ENCODE measurements at places on chromosomes 2 and 18.
A peak's percentile ranks its signal among the peaks of the same experiment; 100 is the strongest.

DNA sequence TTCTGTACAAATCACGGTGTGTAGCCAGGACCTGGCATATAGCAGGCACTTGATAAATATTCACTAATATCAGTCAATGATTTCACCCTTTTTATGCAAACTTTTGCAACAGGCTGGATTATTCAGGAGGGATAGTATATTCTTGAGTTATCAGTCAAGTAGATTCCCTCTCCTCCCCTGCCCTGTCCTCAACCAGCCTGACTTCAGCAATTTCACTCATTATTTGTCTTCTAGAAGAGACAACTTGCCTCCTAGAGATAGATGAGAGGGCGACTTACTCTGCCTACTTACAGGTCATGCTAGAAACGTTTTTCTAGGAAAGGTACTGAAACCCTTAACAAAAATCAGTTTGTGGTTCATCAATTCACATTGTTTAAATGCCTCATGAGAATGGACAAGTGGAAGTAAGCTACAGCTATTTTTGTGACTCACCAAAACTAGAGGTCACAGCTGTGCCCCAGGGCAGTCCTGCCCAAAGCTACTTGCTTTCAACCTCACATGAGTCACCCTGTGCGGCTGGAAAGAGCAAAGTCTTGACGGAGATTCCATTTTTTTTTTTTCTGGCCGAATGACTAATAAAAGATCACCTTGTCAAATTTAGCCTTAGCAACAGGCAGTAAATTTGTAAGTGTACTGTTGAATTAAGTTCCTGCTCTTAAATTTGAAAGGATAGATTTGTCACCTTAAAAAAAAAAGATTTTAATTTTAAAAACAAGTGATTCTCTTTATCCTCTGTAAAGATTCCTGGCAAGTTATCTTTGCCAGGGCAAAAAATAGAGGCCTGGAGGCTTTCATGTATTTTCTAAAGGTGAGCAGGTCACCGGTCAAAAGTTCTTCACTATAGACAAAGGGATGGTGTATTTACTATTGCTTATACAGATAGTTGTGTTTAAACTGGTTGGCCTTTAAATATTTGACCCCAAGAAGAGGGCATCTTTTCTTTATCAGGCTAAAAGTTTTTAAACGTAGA, 109.0 kb upstream of the SLC35G4 start:
- DNase-seq = no peak

DNA sequence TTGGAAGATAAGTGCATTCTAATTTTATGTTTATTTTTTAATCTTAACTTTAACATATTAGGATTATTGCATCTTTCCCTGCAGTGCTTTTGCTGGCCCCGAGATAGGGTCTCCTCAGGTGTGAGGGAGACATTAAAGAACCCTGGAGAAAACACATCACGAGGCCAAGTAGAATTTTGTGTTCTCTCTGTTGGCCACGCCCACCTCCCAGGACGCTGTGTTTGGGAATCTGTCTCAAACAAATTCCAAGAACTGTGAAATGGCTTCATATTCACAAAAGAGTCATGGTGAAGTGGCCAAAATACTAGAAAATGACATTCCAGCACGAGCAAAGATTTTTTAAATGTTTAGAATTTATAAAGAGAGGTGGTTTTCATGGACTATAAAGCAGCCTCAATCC, 27.3 kb downstream of the RNF144A start:
- DNase-seq = no peak

GRCh38 chr18:32717126-32717525, 55.7 kb downstream of the KLHL14 start:
- no peak for DNase-seq

DNA sequence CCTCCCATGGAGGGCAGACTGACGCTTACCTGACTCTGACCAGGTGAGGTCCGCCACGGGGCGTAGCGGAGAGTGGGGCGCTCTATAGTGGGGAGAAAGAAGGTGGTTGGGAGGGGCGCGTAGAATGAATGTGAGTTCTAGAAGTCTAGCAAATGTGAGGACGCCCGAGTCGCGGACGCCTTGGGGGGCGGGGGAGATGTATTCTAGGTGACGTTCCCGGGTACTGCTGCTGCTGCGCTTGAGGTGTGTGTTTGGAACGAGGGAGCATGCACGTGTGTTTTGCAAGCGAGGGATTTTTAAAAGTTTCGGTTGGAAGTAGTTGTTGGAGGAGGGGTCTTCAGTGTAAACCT, 758 bp downstream of the RIF1 start:
- DNase-seq = no peak

DNA sequence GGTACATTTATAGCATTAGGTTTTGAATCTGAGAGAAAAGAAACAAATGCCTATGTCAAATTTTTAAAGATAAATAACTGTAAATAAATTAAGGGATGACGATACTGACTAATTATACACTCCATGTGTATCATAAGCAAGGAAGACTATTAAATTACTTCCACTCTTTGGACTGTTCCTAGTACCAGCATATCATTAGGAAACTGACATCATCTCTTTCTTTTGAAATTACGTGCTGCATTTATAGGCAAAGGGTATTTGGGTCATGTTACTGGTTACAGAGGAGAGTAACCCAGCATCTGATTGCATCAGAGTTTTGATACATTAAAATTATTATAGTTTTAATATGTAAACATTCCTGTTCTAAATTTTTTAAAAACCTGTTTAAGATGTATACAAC, 309.7 kb downstream of the XIRP2 start:
- no peak for DNase-seq

GRCh38 chr2:132766573-132766972, 96.6 kb upstream of the LYPD1 start:
- DNase-seq = no peak

DNA sequence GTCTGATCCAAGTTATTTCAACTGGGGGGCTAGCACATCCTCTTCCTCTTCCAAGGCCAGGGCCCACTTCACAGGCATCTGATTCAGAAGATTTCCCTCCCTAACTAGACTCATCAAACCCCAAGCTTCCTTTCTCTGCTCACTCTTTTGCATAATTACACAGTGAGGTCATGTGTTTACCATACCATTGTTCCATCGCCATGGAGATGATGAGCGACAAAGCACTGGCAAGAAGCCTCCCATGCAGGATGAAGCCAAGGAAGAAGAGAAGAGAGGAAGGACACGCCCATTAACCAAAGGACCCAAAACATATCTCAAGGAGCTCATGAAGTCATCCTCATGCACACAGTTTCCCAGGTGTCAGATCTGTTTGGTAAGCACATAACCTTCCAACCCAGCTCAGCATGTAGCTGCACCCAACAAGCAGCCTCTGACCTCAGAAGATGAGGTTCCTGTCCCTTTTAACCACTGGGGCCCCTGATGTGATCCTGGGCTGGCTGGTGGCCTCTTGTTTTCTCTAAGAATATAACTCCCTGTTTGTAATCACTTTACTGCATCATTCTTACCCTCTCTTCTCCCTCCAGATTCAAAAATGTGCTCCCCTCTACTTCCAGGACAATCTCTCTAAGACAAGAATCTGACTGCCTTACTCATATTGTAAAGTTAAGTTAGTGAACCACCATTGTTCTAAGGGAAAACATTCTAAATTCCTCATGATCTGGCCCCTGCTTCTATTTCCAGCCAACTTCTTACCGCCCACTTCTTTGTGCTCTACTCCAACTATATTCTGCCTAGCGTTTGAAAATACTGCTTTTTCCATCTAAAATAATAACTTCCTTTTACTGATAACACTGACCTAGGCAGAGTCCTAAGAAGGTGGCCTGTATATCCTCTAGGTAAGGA, 190.1 kb downstream of the TTC32 start:
- DNase-seq = no peak

DNA sequence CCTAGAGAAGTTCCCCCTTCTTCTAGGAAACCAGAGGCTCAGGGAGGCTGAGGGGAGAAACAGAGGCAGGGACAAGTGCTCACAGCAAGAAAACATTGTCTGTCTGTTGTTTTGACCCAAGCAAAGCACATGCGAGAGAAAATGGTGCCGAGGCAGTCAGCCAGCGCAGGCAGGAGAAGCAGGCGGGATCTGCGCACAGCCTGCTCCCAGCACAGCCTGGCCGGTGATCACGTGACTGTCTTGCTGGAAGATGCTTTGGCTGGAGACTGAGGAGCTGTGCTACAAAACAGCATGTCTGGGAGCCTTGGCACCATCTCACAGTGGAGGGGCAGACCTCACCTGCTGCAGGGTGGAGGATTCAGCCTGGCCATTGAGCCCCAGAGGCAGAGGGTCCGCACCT, 93.7 kb upstream of the MYCN start:
- DNase-seq = no peak

DNA sequence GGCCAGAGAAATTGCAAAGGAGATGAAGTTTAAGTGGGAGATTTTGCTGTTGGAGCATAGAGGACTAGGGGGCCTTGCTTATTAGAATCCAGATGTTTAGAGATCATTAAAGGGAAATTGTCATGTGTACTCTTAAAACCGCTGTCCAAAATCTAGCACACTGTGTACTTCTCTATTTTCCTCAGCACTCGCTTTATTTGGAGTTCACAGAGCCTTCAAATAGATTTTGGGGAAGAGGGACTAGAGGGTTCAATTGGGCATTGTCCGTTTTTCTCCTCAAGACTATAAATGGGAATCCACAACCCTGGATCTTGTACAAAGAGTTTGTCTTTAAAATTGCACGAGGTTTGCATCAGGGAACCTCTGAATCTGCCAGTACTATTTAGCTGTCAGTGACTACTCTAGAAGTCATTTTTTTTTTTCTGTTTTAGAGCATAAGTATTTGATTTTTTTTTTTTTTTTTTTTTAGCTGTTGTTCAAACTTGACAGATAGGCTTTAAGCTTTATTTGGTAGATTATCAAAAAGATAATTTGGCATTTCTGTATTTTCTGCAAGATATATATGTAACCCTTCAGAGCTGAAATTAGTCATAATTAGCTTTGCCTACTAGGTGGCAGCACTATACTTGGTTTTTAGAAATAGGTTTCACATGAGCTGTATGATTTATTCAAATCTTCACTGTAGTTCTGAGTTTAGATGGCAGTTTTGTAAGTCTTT, 14.2 kb downstream of the PMS1 start:
- DNase-seq = no peak

DNA sequence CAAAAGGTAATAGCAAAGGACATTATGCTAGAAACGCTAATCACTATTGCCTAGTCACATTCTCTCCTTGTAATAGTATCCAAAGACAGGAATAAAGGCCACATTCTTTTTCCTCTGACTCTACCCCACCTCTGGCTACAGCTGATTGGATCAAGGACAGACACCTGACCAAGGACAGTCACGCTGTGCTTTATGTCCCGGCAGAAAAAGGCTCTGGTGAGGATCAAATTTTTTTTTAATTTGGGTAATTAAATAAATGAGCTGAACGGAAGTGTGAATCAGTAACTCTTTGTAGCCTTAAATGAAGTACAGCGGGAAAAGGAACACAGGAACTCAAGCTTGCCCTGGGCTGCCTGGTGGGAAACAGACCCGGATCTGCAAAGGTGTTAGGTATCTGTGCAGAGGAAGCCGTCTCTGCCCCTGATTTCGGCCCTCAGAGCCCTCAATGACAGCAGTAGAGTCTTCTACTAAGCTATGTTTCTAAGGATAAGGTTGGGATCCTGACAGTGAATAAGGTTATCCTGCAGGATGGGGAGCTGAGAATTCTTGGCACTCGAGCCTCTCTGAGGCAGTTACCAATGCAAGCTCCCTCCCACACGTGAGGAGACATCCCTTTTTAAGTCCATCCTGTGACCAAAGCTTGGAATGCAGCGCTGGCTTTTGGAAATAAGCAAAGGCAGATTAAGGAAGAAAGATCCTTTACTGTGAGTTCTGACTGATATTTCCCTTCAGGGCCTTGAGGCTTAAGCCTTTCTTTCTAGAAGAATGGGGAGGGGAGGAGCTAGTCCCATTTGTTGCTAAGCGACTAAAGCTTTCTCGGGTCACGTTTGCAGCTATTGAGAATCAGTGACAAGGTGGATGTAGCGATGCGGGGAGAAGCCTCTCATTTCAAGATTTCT, 37.8 kb upstream of the IKZF2 start:
- no peak for DNase-seq

DNA sequence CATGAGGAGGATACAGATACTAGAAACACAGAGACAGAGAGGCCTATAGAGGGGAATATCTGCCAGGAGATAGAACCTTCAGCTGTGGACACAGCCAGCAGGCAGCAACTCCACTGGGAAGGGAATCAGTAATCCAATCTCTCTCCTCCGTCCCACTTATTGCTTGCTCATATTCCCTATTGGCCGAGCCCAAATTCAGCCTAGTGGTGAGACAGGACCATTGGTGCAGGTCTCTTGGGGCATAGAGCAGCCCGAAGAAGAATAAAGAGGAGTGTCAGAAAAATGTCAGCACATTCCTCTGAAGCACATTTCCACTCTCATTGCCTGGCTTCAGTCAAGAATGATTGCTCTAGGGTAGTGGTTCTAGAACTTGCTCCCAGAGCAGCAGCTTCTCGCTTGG, 1091.5 kb upstream of the GYPC start:
- no peak for DNase-seq

DNA sequence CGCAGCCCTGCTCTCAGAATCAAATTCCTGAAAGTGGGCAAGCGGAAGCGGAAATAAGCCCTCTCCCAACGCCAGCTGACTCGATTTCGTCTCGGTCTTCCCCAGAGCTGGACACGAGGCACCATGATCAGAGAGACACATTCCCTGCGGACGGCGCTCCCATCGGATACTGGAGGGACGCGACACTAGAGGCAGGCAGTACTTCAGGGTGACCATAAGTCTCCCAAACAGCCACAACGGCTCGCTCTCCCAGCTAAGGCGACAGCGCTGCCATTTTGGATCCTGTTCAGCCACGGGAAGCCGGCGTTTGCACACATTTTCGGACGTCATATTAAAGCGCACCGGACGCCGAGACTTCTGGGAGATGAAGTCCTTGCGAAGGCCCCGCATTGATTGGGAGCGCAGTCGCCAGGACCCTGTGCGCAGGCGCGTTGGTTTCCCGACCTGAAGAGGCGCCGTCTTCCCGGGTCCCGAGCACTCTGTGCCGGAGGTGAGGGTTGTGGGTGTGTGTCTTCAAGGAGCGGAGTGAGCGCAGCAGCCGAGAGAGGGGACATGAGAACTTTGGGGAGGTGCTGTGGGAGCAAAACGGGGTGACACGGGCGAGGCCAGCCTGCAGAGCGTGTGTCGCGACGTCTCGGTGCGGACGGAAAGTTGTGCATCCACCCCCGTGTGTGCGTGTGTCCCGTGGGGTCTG, at the start of gene ZNF2:
TSS of gene ZNF2 (plus strand) at position 439 of the 694 bp plus-strand sequence. CDS start 10,418 bp downstream, outside the sequence.
- peak; percentile 98 for DNase-seq

DNA sequence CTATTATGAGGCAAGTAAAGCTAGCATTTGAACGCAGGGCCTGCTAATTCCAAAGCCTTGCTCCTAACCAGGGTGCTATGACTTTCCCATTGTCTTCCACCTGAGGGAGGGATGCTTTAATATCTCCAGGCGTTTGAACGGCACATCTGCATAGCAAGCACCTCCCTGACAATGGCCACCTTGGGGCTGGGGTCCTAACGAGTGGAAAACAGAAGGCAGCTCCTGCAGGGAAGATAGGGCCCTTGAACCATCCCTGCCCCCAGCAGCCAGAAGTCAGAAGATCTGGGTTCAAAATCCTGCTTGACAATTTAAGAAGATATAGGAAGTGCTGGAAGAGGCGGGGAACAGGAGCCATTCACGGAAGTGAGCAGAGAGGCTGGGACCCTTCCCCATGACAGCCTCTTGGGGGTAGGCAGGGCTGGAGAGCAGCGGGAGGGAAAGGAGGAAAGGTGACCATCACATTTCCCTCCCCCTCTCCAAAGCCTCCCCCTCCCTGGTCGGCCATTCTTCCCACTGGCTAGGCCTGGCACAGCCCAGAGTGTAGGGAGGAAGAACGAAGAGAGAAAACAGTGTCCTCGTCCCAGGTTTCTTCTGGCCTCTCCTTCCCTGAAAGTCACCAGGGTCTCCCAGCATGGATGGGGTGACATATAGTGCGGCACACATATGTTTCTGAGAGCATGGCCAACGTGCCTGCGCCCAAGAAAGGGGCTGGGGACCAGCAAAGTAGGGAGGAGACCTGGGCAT, 73.5 kb downstream of the EMX1 start:
- DNase-seq = no peak

GRCh38 chr2:222319586-222320435, 21.0 kb upstream of the PAX3 start:
- DNase-seq = peak; percentile 81

Measured in chondrocyte (in vitro differentiated cells).